ENCODE measurements at places on chromosomes 2 and 18.

GRCh38 chr2:85183076-85183475 is 49.9 kb downstream of the TCF7L1 start:
- H3K4me3 ChIP-seq, result no peak overlapping the region
- no peaks in the 10 kb centered on the region for H3K36me3 ChIP-seq
- H3K27ac ChIP-seq, result no peak overlapping the region
- no peaks in the 10 kb centered on the region for H3K27me3 ChIP-seq

GRCh38 chr2:95569170-95569569 is 22.6 kb upstream of the TRIM43 start:
- no peak overlapping the region for H3K4me3 ChIP-seq
- no peak overlapping the region for H3K27ac ChIP-seq
- H3K36me3 ChIP-seq, result no peaks in the 10 kb centered on the region
- no peaks in the 10 kb centered on the region for H3K4me1 ChIP-seq
- no peaks in the 10 kb centered on the region for H3K27me3 ChIP-seq

- H3K27ac ChIP-seq, result no peak overlapping the region
- H3K36me3 ChIP-seq, result no peaks in the 10 kb centered on the region
- H3K4me3 ChIP-seq, result no peak overlapping the region
- H3K27me3 ChIP-seq, result no peaks in the 10 kb centered on the region
Observed at GRCh38 chr2:55949613-55950012, 26.0 kb upstream of the EFEMP1 start.

GRCh38 chr2:158217593-158217992 is 115.9 kb downstream of the UPP2 start:
- no peaks in the 10 kb centered on the region for H3K4me1 ChIP-seq
- no peaks in the 10 kb centered on the region for H3K36me3 ChIP-seq
- H3K4me3 ChIP-seq, result no peak overlapping the region
- no peaks in the 10 kb centered on the region for H3K27me3 ChIP-seq
- DNase-seq, result no peak

DNA sequence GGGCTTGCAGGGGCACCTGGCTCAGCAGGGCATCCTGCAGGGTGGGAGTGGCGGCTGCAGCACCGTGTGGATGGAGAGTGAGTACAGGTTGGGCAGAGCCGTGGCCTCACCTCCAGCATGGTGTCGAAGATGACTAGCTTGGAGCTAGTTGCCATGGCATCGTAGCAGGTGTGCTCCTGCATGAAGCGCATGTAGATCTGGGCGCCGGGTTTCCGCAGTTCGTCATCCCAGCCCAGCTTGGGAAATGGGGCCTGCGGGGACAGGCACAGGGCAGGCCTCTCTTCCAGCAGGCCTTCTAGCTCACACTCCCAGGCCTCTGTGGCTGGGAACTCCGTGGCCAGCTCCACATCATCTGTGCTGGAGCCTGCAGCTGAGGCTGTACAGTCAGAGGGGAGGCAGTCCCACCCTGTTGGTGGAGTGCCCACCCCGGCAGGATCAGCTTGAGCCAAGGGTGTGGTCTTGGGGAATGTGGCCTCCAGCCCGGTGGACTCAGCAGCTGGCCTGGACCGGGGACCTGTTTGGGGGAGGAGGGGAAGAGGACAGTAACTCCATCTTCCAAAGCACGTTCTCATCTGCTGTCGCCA is 1.6 kb downstream of the PRKAG3 start:
- H3K4me1 ChIP-seq, result no peaks in the 10 kb centered on the region
- H3K27me3 ChIP-seq, result no peaks in the 10 kb centered on the region

DNA sequence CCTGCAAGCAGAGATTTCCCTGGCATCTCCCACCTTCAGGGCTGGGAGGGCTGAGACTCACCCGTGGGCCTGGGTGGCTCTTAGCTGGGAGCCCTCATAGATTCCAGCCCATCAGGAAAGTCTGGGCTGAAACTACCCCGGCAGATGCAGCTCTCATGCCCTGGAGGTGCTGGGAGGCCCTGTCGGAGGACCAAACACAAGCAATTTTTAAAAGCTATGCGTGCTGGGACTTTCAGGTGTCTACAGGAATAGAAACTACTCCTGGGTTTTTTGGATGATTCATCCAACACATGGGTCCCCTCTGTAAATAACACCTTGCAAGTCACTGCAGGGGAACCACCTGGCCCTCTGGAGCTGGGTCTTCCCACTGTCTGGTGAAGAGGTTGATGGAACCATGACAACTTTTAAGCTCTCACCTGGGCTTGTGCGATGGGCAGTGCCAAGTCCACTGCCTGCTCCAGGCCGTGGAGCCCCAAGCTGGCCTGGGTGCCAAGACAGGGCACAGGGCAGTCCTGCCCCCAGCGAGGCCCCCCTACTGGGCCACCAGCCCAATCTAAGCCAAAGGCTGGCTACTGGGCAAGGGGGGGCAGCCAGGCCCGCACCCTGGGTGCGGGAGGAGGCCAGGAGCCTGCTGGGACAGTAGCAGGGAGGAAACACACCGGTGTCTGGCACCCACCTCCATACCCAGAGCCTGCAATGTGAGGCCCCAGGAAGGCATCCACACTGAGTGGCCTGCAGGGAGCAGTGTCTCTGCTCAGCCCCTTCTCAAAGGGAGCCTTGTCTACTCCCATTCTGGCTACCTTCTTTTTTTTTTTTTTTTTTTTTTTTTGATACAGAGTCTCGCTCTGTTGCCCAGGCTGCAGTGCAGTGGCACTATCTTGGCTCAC is 1.1 kb upstream of the GPR55 start:
- DNase-seq, result no peak
- peak overlapping the region; percentile 84 for H3K27ac ChIP-seq
- no peaks in the 10 kb centered on the region for H3K27me3 ChIP-seq
- no peaks in the 10 kb centered on the region for H3K36me3 ChIP-seq
- H3K4me1 ChIP-seq, result peaks cover 59% of the 10 kb centered on the region
